Caudate nucleus (tissue), 63 donors: ENCODE measurements at places on chromosomes 12 and 14.
A peak's percentile ranks its signal among the peaks of the same experiment; 100 is the strongest.

GRCh38 chr12:9344541-9344940, 136.3 kb upstream of the PZP start:
- DNase-seq: no peak

- DNase-seq: peak; percentile 5
These were observed 20.2 kb downstream of the CCDC177 start for GRCh38 chr14:69554500-69554899.

GRCh38 chr12:109286652-109287051, 22.4 kb downstream of the FOXN4 start:
- DNase-seq: no peak

DNA sequence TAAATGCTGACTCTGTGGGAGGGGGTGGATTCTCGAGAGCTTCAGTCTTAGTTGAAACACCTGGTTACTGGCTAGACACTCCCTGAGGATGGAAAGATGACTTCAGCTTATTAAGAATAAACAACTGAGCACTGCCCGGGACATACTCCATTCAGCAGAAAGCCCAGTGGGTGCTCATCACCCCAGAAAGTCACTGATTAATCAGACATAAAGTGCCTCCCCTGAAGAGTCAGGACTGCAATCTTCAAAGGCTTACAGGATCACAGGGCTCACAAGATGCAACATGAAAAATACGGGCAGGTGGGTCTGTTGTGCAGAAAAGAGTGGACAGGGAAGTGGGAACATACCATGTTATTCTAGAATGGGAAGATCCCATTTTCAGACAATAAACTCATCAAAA, 207.0 kb downstream of the CALM1 start:
- DNase-seq: no peak

GRCh38 chr12:47388712-47389111, 309.0 kb upstream of the AMIGO2 start:
- no peak for DNase-seq

DNA sequence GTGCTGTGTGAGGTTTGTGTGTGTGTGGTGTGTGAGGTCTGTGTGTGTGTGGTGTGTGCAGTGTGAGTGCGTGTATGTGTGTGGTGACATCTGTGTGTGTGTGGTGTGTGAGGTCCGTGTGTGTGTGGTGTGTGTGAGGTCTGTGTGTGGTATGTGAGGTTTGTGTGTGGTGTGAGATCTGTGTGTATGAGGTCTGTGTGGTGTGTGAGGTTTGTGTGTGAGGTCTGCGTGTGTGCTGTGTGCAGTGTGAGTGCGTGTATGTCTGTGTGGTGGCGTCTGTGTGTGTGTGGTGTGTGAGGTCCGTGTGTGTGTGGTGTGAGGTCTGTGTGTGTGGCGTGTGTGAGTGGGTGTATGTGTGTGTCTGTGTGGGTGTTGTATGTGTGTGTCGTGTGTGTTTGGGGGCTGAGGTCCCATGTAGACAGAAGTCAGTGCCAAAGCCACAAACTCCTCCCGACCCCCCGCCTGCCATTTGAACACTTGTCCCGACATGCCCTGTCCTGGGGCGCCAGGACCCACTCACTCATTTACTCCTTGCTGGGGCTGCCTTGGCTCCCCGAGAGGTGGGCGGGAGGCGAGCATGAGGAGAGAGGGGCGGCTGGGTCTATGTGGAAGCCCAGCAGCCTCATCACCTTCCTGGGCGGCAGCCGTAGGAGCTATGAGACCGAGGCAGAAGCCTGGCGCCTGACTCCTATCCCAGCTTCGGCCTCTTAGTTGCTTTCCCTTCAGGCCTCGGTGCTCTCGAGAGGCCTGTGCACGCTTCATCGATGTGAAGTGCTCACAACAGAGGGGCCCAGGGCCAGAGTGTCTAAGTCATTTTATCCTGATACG, 20.5 kb downstream of the RILPL1 start:
- DNase-seq: no peak

DNA sequence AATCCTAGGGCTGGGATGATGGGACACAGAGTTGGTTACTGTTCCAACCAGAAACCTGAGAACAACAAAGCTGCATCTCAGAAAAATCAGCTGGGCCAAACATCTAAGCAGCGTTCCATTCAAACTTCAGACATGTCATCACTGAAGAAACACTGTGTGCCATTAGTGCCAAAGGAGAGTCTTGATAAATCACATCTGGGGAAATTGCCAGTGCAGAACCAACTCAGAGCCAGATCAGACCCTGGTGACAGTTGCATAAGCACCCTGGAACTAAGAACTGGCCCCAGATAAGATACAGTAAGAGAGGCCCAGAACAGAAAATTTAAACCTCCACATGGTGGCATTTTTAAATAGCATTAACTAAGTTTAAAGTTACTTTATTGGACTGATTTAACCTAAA, 482.8 kb downstream of the PRKD1 start:
- DNase-seq: no peak

DNA sequence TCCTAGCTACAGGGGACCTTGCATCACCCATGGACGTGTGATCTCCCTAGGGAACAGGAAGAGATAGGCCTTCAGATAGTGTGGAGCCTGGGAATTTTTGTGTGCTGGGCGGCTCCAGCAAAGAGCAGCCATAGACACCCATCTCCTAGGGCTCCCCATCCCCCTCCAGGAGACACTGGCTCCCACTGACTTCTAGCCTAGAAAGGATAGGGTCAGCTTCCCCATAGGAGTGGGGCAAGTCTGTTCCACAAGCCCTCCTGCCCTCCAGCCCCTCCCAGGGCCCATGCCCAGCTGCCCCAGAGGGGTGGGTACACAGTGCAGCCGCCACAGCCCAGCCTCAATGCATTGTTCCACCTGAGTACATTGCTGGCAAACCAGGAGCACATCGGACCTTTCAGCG, 16.5 kb upstream of the LALBA start:
- no peak for DNase-seq

DNA sequence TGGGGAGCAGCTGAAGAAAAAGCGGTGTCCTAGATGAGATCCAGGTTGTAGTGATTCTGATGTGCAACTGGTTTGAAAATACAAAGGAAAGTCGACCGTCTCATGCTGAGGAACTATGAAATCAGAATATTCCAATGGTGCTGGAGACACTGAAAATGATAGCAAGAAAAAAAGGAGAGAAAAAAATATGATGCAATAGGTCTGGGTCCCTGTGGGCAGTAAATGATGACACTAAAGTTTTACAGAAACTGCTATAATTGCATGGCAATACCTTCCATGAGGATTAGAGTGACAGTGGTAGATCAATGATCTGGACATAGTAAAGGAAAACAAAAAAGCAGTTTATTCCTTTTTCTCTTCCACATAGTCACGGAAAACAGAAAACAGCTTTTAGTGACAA, 2.3 kb downstream of the PYM1 start:
- no peak for DNase-seq

DNA sequence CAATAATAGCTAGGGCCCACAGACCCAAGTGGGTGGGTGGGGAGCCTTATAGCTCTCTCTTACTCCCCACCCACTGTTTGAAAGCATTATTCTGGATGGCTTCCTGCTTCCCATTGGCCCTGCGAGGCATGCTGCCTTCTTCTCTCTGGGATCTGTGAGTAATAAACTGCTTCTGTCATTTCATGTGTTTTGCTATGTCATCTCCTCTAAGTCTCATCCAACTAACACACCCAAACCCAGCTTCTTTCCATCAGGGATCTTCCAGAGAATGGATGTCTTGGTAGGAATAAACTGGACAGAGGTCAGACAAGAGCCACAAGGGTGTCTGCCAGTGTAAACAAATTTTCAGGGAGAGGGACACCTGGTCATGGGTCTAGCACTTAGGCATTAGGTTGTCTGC, 66.4 kb upstream of the BDKRB2 start:
- DNase-seq: no peak

DNA sequence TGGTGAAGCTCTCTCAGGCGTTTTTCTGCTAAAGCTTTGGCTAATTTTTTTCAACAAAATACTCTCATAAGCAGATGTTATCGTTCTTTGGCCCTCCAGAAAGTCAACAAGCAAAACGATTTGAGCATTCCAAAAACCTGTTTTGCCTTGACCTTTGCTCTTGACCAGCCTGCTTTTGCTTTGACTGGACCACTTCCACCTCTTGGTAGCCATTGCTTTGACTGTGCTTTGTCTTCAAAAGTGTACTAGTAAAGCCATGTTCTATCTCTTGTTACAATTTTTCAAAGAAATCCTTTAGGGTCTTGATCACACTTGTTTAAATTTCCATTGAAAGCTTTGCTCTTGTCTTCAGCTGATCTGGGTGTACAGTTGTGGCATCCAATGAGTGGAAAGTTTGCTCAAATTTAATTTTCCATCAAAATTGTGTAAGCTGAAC, 10.7 kb upstream of the ARID4A start:
- no peak for DNase-seq

DNA sequence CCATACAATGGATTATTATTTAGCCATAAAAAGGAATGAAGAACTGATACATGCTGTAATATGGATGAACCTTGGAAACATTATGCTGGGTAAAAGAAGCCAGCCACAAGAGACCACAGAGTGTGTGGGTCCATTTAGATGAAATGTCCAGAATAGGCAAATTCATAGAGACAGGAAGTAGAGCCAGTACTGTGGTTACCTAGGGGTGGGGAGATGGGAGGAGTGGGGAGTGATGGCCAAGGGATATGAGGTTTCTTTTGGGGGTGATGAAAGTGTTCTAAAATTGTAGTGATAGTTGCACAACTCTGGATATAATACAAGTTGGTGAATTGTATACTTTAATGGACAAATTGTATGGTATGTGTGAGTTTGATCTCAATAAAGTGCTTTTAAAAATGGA, 18.6 kb downstream of the JDP2 start:
- DNase-seq: no peak

GRCh38 chr12:57173089-57173488, 25.7 kb upstream of the LRP1-AS start:
- no peak for DNase-seq

GRCh38 chr12:4610481-4610880, 38.4 kb downstream of the AKAP3 start:
- DNase-seq: no peak

DNA sequence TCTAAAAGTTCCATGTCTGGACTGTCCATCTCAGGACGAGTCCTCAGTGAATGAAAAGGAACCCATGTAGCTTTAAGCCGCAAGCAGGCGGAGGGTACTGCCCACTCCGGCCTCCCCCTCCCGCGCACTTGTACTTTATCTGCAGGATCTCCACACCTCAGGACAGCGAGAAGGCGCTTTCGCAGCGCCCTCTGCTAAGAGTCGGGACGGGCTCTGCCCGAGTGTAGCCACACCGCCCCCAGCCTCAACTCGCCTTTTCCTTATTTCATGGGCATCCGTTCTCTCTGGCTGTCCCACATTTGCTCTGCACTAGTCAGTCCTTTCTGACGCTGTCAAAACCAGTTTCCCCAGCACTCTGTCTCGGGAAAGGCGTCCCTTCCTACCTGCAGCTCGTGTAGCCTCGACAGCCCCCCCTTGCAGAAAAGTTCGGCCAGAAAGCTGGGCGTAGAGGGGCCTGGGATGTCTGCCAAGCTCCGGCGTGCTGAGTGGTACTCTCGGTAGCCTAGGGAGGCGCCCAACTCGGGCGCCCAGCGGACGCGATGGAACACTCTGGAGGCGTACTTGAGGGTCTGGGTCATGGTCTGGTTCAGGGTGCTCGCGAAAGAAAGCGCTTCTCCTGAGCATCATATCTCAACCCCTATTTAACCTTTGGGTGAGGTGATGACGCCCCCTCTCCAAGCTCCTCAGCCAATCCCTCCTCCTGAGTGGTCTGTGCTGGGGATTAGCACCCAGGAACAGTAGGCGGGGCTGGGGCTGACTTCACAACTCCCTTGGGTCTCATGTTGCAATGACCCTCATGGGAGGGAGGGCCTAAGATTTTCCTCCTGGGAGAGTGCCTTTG, at the start of gene CYP27B1:
Gene CYP27B1 (minus strand): TSS at position 615 of the 841 bp plus-strand sequence. CDS start 37 bp downstream, at position 578.
- DNase-seq: no peak

DNA sequence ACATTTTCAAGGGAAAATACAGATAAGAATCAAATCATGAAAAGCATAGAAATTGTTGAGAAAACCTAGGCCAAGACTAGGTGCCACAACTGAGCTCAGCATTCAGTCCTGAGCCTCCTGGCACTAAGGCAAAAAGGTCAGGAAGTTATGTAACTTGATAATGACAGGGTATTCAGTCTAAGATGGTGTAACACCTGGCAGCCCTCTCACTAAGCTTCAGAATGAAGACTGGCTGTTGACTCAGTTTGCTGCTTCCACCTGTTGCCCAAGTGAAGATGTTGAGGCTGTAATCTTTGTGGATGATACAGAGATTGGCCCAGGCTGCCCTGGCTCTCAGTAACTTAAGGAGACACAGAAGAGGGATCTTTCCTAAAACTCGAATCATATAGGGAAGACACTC, 19.6 kb downstream of the PROX2 start:
- DNase-seq: no peak

DNA sequence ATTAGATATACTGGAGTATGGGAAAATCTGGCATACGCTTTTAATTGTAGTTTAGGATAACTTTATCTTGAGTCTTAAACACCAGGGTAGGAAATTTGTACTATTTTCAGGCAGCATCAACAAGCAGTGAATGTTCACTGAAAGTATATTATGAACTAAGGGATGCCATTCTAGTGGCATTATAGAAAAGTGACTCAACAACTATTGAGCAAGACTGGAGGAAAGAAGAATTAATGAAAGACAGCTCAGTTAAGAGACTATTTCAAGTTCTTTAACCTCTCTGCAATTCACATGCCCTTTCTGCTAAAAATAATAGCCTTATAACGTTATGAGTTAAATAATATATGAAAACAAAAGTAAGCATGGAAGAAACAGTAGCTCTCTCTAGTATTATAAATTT, 343.1 kb downstream of the FSCB start:
- no peak for DNase-seq

DNA sequence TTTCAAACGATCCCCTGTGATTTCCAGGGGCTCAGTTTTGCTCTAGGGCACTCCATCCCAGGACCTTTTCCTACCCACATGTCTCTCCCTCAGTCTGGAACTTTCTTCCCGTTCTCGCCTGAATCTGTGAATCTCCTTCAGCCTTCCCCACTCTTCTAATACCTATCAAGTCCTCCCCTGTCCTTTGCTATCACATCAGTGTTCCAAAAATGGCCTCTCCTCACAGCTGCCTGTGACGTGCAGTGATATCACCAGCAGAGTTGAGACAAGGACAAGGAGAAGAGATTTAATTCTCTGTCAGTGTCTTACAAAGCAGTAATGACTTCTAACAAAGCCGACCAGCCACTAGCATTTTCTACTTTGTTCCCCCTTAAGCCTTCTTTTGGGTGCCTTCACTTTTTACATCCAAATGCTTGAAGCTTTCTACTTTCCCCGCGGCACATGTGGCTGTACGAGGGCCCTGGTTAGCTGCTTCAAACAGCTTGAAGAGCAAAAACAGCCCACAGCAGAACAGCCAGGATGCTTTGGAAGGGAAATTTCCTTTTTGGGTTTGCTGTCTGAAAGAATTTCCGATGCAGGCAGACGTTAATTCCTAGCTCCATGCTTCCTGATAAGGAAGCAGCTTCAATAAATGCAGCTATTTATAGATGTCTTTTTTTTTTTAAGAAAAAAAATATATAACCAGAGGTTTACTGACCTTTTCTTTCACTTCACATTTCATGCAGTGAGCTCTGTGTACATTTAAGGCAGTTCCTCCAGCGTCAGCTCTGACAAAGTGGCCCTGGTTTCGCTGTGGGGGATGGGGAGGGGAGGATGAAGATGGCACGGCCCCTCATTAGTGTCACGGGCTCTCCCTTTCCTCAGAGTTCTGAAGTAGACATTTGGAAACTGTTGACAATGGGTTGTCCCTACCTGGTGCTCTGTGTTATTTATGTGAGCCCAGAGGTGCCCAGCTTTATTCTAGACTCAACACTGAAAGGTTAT, 109.3 kb downstream of the ETV6 start:
- DNase-seq: no peak
